Activated CD4-positive, alpha-beta T cell treated with anti-CD3 and anti-CD28 coated beads, Interleukin-10, Interleukin-2, amounts not matched to agents 100 ng/mL and 50 ng/mL, durations not matched to agents 16 hours and 8 hours (primary cell): ENCODE measurements at places on chromosomes 4 and X.

- peak; percentile 20 for DNase-seq
Measured at GRCh38 chr4:10403633-10404445, 53.4 kb downstream of the ZNF518B start.

GRCh38 chrX:49082271-49082871 lies 2.7 kb upstream of the WDR45 start:
- no peak for DNase-seq

GRCh38 chrX:70478526-70479245 lies 34.1 kb downstream of the DLG3 start:
- no peak for DNase-seq

DNA sequence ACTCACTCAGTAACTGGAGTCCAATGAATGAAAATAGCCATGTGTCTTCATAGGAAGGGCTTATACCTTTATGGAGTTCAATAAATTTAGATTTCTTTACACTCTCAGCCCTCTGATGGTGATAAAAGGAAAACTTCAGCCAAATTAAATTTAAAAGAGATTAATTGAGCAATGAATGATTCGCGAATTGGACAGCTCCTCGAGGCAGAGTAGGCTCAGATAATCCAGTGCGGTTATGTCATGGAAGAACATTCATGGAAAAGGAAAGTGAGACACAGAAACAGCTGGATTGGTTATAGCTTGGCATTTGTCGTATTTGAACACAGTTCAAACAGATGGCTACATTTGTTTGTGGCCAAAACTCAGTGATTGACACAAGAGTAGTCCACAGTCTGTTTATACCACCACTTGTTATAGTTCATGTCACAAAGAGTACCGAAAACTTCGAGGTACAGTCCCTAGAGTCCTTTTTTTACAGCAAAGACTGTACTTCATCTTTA lies 54.6 kb upstream of the TACR3 start:
- DNase-seq: no peak

- peak; percentile 28 for DNase-seq
Measured at GRCh38 chr4:159455675-159456237, 352.9 kb downstream of the RAPGEF2 start.

DNA sequence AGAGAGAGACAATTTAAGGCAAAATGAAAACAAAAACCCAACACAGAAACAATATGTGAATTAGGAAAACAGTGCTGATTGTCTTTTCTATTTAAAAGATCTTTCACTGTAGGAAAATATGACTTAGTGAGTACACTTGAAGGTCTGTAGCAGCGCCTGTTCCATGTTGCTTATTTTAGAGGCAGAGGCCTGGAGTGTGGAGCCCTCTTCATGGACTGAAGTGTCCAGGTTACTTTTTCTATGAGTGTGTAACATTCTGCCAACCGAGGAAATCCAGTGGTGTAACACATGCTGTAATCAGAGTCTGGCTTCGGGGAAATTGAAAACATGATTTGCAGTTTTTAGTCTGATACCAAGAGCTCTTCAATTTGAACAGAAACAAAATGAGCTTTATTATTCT lies 64.0 kb upstream of the GPRIN3 start:
- no peak for DNase-seq

GRCh38 chrX:15512401-15512965 lies 11.9 kb downstream of the BMX start:
- DNase-seq: no peak

GRCh38 chr4:8090744-8091301 lies 67.8 kb downstream of the ABLIM2 start:
- DNase-seq: no peak

DNA sequence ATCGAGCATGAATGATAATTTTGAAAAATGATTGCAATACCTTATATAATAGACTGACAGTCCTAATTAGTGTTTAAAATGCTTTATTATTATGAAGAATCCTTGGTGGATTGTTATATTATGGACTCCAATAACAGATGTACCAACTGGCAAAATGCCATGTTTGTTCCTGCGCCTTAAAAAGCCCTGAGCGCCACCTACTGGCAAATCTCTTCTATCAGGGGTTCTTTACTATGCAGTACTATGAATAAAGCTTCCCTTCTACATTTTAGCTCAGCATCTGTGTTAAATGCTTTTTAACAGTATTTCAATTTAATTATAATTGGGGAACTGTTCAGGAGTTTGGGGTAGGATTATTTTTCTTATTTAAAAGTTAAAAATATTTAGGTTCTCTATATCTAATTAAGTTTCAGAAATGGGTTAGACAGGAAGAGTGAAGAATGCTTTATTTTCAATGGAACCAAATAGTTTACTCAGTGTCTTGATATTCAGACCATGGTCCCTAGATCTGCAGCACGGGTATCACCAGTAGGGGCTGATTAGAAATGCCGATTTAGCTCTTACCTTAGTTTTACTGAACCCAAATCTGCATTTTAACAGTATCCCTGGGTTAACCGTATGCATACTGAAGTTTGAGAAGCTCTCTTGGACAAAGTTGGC lies 20.0 kb downstream of the CFAP97 start:
- peak; percentile 78 for DNase-seq
